Right atrium auricular region (tissue), 2 donors: ENCODE measurements at places on chromosomes 13 and 19. TPM values are rescaled to one million over a fixed set of nuclear protein-coding genes. Genes with fewer than 3 reads are reported as not detected.
A peak's percentile ranks its signal among the peaks of the same experiment; 100 is the strongest.

The ANGPTL8 gene
- not detected for total RNA-seq

DNA sequence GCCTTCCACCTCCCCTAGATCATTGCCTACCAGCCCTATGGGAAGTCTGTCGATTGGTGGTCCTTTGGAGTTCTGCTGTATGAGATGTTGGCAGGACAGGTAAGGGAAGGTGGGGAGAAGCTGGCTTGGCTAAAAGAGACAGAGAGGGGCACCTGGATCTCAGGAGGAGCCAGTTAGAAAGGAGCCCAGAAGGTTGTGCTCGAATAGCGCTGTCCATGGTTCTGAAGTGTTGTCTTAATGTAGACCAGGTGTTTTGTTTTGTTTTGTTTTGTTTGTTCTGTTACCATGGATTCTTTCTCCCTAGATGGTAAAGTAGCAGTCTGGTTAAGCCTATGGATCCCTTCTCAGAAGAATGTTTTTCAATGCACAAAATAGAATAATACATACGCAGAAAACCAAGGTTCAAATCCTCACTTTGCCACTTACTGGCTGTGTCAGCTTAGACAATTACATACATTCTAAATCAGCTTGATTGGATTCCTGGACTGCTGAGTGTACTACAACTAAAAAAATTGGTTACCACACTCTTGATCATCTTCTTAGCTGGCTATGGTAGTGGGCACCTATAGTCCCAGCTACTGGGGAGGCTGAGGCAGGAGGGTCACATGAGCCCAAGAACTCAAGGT is 5.9 kb upstream of the CACNG7 start:
- no peak for DNase-seq
- H3K27me3 ChIP-seq, result peaks cover 27% of the 10 kb centered on the region
- H3K4me1 ChIP-seq, result no peaks in the 10 kb centered on the region

The SLC25A42 gene
- 14.4 TPM for total RNA-seq

The SMAD9 gene
- total RNA-seq, result 3.2 TPM

The NXNL1 gene
- total RNA-seq, result not detected

DNA sequence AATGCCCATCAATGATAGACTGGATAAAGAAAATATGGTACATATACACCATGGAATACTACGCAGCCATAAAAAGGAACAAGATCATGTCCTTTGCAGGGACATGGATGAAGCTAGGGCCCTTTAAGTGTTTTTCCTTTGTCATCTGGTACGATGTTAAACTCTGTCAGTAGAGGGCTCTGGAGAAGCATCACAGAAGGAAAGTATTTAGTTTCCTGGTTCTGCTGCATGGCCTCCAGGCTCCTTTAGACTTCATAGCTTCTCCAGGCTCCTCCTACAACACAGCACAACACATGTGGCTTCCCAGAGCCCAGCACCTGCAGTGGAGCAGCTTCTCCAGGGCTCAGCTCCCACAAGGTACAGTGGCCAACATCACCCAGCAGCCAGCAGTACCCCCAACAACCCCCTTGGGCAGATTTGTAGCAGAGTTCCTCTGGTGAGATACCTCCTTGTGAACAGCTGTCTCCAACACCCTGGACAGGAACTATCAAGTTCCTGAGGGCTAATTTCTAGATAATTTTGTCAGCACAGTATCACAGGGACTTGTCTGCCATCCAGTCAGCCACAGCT is 63.4 kb downstream of the KCTD12 start:
- no peaks in the 10 kb centered on the region for H3K27me3 ChIP-seq
- no peak for DNase-seq
- peaks cover 7% of the 10 kb centered on the region for H3K4me1 ChIP-seq
- H3K27ac ChIP-seq, result no peak overlapping the region
- no peak overlapping the region for H3K4me3 ChIP-seq
- H3K36me3 ChIP-seq, result no peaks in the 10 kb centered on the region

The BCAM gene
- total RNA-seq, result 102 TPM

The ZNF708 gene
- 3.6 TPM for total RNA-seq

DNA sequence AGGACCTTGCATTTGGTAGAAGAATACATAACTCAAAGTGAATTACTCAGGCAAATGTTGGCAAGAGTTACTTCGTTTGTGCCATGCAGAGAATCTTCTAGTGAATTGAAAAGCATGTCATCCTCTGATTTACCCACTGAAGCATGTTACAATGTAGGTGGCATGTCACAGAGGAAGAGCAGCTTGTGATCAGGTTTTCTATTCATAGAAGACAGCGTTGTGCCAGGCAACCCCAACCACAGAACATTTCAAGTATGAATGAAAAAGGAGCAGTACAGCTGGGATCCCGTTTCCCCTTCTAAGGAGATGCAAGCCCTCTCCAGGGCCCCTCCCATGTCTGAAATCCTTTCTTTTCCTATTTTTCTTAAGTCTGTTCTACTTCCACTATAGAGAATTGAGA is 6.0 kb upstream of the KATNAL1 start:
- H3K36me3 ChIP-seq, result no peaks in the 10 kb centered on the region
- H3K4me1 ChIP-seq, result peaks cover 60% of the 10 kb centered on the region
- no peaks in the 10 kb centered on the region for H3K27me3 ChIP-seq
- H3K4me3 ChIP-seq, result no peak overlapping the region
- DNase-seq, result no peak

GRCh38 chr13:72341904-72342303 is 385.5 kb downstream of the MZT1 start:
- H3K4me3 ChIP-seq, result no peak overlapping the region
- H3K4me1 ChIP-seq, result no peaks in the 10 kb centered on the region

- no peaks in the 10 kb centered on the region for H3K36me3 ChIP-seq
- H3K4me3 ChIP-seq, result no peak overlapping the region
- no peak overlapping the region for H3K27ac ChIP-seq
These were observed 100.5 kb downstream of the FLT1 start for GRCh38 chr13:28394422-28394821.

DNA sequence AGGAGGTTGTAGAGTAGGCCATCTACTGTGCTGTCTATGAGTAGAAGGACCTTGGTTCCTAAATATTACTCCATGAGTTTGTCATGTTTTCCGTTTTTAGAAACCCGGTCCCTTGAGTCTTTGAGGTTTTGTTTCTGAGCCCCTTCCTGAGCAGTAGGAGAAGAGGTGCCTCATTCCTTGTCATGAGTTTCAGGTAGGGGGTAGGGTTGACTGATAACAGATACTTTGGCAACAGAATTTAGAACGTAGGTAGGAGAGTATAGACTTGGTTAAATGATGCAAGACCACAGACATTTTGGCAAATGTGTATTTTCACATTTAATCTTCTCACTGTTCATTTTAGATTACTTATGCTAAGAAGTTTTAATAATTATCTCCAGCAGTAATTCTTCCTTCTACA is 24.6 kb downstream of the LMO7 start:
- H3K4me3 ChIP-seq, result no peak overlapping the region
- no peaks in the 10 kb centered on the region for H3K27me3 ChIP-seq
- H3K27ac ChIP-seq, result no peak overlapping the region
- no peak for DNase-seq
- H3K4me1 ChIP-seq, result no peaks in the 10 kb centered on the region

GRCh38 chr13:113458253-113459065 is 5.2 kb upstream of the ADPRHL1 start:
- H3K27ac ChIP-seq, result peak overlapping the region; percentile 50
- H3K4me3 ChIP-seq, result no peak overlapping the region
- H3K27me3 ChIP-seq, result no peaks in the 10 kb centered on the region
- H3K4me1 ChIP-seq, result peaks cover 31% of the 10 kb centered on the region

The HSPB6 gene
- total RNA-seq, result 104 TPM

GRCh38 chr19:36668646-36669045 is 2.0 kb upstream of the ZNF461 start:
- no peak for DNase-seq
- no peak overlapping the region for H3K4me3 ChIP-seq
- no peak overlapping the region for H3K27ac ChIP-seq
- no peaks in the 10 kb centered on the region for H3K27me3 ChIP-seq
- peaks cover 14% of the 10 kb centered on the region for H3K36me3 ChIP-seq
- peaks cover 18% of the 10 kb centered on the region for H3K4me1 ChIP-seq

- H3K4me1 ChIP-seq, result no peaks in the 10 kb centered on the region
- no peaks in the 10 kb centered on the region for H3K36me3 ChIP-seq
- no peaks in the 10 kb centered on the region for H3K27me3 ChIP-seq
- H3K4me3 ChIP-seq, result no peak overlapping the region
These were observed 391.8 kb downstream of the FGF9 start for GRCh38 chr13:22062478-22063205.
